Activated effector memory CD4-positive, alpha-beta T cell treated with Interleukin-2 at 50 U/mL for 16 hours (primary cell): ENCODE measurements at places on chromosomes 12 and 14.

- DNase-seq, result no peak
Observed at GRCh38 chr12:109277899-109278762, 31.0 kb downstream of the FOXN4 start.

GRCh38 chr12:64258576-64258975 lies 36.5 kb upstream of the KICS2 start:
- no peak for DNase-seq

- no peak for DNase-seq
Observed at GRCh38 chr12:107291018-107291417, 197.7 kb upstream of the CRY1 start.

- DNase-seq, result peak; percentile 29
Observed at GRCh38 chr12:11545484-11546330, 103.8 kb upstream of the ETV6 start.

- DNase-seq, result no peak
Observed at GRCh38 chr12:60043236-60043635, 447.4 kb downstream of the SLC16A7 start.

DNA sequence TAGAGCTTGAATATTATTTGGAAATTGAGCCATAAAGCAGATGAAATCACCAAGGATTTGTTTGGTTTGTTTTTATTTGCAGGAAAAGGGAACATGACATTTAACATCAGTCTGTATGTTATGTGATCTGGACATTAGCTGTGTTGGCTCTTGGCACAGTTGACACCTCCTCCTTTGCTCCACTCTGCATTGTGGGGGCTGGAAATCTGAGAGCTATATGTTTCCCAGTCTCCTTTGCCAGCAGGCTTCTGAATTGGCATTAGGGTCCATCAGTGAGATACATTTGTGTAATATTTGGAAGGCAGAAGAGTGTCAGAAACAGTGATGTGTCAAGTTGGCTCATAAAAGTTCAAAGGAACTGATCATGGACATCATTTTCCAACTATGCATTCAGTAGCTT lies 322.1 kb upstream of the ATP2B1 start:
- DNase-seq, result no peak

GRCh38 chr12:62726471-62726980 lies 208.4 kb downstream of the PPM1H start:
- no peak for DNase-seq

DNA sequence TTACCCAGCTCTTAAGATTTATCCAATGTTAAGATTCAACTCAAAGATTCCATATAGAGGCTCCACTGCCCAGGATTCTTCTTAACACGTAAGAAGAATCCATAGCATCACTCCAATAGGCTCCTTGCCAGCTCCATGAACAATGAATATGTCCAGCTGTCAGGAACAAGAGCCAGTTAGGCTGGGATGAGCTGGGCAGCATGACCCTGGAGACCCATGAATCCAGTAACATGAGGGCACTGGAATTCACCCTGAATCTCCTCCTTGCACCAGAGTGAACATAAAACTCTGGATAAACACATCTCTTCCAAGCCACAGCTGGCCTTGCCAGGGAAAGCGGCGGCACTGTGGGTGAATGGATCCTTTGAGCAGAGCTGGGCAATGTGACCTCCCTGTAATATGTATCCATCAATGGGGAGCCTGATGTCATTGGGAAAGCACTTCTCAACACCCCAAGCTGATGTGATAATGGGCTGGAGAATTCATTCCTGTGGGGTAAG lies 24.4 kb upstream of the TC2N start:
- no peak for DNase-seq

- DNase-seq, result no peak
Observed at GRCh38 chr14:53608369-53608768, 348.3 kb downstream of the BMP4 start.

GRCh38 chr12:80432061-80432460 lies 12.0 kb upstream of the PTPRQ start:
- no peak for DNase-seq

DNA sequence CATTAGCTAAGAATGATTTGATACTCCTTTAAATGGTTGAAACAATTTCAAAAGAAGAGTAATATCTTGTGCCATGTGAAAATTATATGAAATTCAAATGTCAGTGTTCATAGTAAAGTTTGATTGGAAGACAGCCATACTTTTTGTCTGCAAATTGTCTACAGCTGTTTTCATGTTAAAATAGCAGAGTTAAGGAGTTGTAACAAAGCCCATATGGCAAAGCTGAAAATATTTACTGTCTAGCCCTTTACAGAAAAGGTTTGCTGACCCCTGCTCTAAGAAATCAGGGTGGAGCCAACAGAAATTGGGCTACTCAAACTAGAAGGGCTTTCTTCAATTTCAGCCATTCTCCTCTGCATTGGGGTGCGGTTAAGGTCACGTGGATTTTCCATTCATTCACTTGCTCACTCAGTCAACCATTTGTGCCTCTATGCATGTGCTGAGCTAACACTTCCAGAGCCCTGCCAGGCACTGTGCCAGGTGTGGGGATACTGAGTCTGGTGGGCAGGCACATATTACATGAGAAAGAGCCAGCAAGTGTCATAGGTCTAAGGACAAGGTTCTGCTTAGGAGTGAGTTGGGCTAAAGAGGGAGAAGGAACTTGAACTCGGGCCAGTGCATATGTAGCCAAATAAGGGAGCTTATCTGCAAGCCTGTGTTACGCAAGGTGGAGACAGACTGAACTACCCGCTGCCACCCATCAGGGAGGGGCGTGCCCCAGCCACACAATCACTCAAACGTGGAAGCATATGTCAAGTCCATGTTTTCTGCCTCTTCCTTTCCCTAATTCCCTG lies 139.8 kb upstream of the NOS1 start:
- DNase-seq, result no peak

DNA sequence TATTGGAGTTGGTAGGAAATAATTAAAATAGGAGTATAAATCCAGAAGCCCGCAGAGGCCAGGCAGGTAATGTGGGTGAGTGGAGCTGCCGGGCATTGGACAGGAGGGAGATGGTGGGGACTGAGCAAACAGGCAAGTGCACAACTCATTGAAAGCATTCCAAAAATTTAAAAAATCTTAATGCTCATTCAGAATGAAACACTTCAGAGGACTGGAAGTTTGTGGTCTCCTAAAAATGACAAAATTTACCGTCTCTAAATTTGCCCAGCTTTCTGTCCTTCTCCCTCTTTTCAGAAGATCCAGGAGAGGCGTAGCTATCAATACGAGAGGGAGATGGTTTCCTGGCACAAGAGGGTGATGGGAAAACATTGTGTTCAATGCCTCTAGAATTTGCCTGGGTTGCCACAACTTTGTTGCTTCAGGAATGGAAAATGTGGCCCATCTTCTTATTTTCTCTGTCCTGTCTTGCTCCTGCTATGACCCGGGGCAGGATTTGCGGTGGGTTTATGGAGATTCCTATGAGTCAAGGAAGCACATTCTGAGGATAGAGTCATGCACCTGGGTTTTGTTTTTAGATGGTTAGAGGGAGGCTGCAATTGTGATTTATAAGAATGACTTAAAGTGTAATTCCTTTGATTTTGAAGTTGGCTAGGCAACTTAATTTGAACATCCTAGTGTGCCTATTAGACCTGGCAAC lies 72.2 kb downstream of the BORCS5 start:
- DNase-seq, result no peak

DNA sequence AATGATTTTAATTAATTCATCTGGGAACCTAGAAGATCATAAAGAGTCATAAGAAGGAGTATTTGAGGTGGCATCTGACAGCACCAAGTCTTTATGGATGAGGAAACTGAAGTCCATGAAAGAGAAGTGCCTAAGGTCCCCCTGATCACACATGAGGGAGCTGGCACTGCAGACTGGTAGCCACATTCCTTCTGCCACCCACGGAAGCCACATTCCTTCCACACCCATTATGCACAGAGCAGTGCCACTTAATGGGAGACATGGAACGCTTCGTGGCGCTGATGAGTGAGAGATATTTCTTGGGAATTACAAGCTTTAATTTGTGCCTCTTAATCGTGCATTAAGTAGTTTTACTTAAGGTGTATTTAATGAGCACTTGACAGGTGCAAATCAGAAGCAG lies 139.3 kb upstream of the NTF3 start:
- no peak for DNase-seq

- DNase-seq, result no peak
Observed at GRCh38 chr12:42684802-42685071, 95.2 kb upstream of the PRICKLE1 start.
